Sciatic nerve (tissue), 2 donors: ENCODE measurements at places on chromosomes 7 and 10. TPM values are rescaled to one million over a fixed set of nuclear protein-coding genes. Genes with fewer than 3 reads are reported as not detected.
A peak's percentile ranks its signal among the peaks of the same experiment; 100 is the strongest.

DNA sequence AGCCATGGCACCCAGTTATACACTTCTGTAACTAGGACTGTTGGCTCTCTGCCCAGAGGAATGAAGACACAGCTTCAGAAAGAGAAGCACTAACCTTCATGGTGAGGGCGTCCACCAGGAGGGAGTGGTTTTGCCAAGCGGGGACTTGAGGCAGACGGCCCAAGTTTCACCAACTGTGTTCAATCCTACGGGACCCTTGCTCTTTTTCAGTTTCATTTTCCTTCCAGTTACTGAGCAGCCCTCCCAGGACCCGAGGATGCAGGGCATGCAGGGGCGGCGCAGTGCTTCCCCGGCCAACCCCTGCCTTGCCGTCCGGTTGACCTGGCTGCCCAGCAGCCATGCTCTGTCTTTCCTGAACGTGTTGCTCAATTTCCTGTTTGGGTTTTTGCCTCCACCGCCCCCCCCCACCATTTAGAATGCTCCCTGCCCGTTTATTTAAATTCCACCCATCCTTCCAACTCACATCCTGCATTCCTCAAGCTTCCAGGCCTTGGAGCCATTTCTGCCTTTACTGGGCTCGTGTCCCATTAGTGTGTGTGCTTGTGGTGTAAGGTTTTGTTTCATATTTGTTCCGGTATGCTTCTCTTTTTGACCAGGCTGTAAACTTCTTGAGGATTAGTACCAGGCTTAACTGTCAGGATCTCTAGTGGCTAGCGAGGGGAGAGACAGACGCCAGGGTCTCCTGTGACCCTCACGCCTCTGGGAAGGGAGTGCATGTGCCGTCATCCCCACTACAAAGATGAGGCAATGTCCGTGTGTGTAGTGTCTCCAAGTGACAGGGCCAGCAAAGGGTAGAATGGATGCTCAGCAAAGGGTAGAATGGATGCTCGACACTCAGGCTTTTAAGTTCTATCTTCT is 31.6 kb downstream of the IL15RA start:
- DNase-seq, result no peak

GRCh38 chr7:66167773-66168387 is 37.3 kb upstream of the TPST1 start:
- DNase-seq, result no peak

The HGF gene
- 48.8 TPM for total RNA-seq

DNA sequence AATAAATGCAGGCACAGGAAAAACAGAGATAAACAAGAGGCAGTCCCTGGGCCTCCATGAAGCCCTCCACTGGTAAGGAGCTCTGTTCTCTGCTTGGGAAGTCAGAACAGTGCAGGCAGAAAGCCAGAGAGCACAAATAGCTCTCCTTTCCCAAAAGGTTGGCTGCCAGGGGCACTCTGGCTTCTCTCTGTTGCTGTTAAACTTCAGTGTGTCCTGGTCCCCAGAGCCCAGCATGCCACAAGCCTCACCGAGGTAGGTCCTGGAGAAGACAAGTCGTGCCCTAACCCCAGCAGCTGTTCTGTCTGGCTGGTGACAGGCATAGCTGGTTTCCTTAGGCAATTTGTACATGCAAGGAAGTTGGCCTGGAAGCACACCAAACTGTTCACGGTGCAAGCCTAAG is 17.3 kb downstream of the SLC16A12 start:
- no peak for DNase-seq

GRCh38 chr10:119217991-119218490 is 10.7 kb downstream of the GRK5 start:
- no peak for DNase-seq

The PTPRN2 gene
- 12.7 TPM for total RNA-seq

GRCh38 chr7:5699467-5700384 is 81.7 kb downstream of the RNF216 start:
- no peak for DNase-seq

The CTNNA3 gene
- 89.6 TPM for total RNA-seq

The HNRNPF gene
- 130 TPM for total RNA-seq

The PITX3 gene
- not detected for total RNA-seq

The LAMB1 gene
- total RNA-seq, result 303 TPM

The CCDC172 gene
- not detected for total RNA-seq

DNA sequence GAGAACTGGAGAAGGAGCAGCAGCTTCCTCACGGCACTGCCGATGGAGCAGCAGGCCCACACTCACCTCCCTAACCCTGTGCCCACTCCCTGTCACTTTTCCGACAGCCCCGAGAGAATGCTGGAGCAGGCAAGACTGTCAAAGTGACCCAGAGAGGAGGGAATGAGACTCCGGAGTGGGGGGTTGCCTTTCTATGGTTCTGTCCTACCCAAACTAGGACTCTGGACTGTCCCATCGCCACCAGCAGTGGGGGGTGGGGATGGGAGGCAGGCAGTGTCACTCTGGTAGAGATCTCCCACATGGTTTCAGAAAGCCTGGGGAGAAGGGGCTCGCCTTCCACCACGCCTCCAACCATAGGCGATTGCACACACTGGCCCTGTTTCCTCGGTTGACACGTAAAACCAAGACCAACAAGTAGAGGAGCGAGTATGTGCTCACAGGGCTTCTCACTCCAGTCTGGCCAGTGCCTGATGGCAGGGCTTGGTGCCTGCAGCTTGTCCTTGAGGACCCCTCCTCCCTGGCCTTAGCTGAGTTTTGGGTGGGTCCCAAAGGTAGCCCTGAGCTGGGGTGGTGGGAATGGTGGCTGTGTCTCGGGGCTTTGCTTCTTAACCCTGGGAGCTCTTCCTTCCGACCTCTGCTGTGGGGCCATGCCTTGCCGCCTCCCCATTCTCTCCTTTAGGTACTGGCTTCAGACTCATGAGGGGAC is 148.5 kb downstream of the PTPN20 start:
- peak; percentile 42 for DNase-seq

DNA sequence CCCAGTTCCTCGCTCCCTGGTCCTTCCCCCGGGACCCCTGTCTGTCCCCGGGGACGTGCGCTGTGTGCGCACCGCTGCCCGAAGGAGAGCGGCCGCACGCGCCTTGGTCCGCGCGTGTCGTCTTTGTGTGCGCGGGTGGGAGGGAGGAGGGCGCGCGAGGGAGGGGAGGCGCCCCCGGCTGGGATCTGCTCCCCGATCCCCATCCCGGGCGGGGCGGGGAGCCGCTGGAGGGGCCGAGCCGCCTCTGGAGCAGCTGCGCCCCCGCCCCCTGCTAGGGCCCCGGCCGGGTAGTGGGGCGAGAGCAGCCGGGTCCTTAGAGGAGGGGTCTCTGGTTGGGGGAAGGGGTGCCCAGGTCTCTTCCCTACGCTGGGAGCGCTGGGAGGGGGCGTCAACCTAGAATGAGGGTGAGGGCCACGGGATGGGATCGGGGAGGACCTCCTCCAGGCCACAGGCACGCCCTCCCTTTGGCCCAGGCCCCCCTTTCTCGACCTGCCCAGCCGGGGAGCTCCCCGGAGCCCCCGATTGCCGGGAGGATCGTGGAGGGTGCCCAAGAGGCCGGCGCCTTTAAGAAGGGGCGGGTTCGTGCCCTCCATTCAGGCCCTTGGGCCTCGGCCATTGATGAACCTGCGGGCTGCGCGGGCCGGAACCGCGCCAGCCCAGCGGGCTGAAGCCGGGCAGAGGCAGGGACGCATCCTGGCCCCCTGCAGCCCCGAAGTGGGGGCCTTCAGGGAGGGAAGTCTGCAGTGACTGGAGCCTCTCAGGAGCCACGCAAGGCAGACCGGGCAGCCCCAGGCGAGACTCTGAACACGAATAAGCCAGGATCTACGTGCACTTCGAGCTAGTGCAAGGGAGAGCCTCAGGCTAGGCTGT is 678 bp downstream of the SH2B2 start:
- DNase-seq, result peak; percentile 69

- DNase-seq, result peak; percentile 39
These were observed 24.6 kb downstream of the RAMP3 start for GRCh38 chr7:45181991-45182855.

GRCh38 chr7:91344911-91345310 is 80.7 kb downstream of the FZD1 start:
- no peak for DNase-seq

The ZCWPW1 gene
- 8.0 TPM for total RNA-seq

The NAT16 gene
- total RNA-seq, result not detected

The PAPSS2 gene
- total RNA-seq, result 32.3 TPM

GRCh38 chr10:97849103-97849686 is 448 bp upstream of the GOLGA7B start:
- no peak for DNase-seq

The TMEM273 gene
- 35.1 TPM for total RNA-seq

The AKR1C4 gene
- total RNA-seq, result not detected

The TBC1D12 gene
- 20.4 TPM for total RNA-seq

- no peak for DNase-seq
These were observed 17.9 kb downstream of the MMP21 start for GRCh38 chr10:125757742-125758141.

DNA sequence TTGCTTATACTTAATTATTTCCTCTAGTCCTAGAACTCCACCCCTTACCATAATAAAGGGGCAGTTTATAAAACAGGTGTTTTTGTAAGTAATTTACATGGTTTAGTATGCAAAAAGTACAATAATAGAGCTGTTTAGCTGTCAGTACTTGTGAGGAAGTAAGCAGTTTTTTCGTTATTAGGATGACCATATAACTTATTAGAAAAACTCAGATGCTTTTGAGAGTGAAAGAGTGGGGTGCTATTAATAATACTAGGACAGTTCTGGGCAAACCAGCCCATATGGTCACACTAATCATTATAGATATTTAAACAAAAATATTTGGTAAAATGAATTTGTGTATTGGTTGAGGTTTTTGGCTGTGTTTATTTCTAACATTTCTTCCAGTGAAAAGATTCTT is 201.9 kb upstream of the KAT6B start:
- no peak for DNase-seq

- DNase-seq, result no peak
These were observed 110.6 kb downstream of the ITGB8 start for GRCh38 chr7:20441346-20441745.

- DNase-seq, result no peak
These were observed 52.5 kb upstream of the WNT16 start for GRCh38 chr7:121276313-121276712.

DNA sequence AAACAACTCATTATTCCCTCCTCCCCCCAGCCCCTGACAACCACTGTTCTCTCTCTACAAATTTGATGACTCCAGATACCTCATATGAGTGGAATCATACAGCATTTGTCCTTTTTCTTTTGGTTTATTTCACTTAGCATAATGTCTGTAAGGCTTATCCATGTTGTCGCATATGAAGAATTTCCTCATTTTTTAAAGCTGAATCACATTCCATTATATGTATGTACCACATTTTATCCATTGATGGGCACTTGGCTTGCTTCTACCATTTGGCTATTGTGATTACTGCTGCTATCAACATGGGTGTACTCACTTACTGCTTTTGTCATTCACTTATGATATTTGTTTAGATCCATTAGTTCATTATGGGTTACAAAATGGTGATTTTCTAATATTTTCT is 112.8 kb downstream of the BUB3 start:
- DNase-seq, result no peak

DNA sequence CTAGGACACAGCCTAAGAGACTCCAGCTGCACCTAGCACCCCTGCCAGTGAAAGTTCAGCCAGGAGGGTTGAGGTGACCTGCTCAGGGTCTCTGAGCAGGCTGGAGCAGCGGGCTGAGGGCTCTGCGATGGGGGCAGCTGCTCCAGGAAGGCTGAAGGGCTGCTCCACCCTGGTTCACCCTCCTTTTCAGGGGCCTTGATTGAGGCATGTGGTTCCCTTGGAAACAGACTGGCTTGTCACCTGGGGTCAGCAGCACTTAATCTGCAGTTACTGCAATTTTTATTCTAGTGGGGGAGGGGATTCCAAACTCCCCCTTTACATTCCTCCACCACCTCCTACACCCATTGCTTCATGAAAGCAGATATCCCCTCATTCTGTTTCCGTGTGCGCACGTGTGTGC is 85.3 kb upstream of the UNC5B start:
- no peak for DNase-seq

GRCh38 chr10:13715100-13715499 is 128.3 kb downstream of the PRPF18 start:
- no peak for DNase-seq

The EVX1 gene
- not detected for total RNA-seq

GRCh38 chr7:147523056-147523455 is 1067.5 kb upstream of the C7orf33 start:
- no peak for DNase-seq

The PRKCQ gene
- total RNA-seq, result 0.94 TPM

DNA sequence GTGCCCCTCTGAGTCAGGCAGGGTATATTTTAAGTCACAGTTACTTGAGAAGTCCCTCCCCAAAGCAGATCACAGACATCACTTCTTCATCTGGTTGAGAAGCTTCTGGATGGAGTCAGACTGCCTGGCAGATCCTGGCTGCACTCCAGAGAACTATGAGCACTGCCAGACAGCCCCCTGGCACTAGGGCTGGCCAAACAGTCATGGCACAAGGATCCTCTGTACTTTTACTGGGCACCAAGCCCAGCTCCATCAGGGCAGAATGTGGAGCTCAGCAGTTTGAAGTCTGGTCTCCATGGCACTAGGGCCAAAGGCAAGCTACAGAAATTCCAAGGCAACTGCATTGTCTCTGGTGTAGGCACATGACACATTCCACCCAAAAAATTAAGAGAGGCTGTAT is 162.1 kb downstream of the NRG3 start:
- DNase-seq, result peak; percentile 58

The ANXA8L1 gene
- total RNA-seq, result 0.31 TPM

GRCh38 chr10:32349968-32350738 is 3.2 kb upstream of the EPC1 start:
- no peak for DNase-seq

- no peak for DNase-seq
These were observed 62.0 kb downstream of the VSTM4 start for GRCh38 chr10:49053053-49053997.

The BNIP3 gene
- total RNA-seq, result 37.9 TPM

DNA sequence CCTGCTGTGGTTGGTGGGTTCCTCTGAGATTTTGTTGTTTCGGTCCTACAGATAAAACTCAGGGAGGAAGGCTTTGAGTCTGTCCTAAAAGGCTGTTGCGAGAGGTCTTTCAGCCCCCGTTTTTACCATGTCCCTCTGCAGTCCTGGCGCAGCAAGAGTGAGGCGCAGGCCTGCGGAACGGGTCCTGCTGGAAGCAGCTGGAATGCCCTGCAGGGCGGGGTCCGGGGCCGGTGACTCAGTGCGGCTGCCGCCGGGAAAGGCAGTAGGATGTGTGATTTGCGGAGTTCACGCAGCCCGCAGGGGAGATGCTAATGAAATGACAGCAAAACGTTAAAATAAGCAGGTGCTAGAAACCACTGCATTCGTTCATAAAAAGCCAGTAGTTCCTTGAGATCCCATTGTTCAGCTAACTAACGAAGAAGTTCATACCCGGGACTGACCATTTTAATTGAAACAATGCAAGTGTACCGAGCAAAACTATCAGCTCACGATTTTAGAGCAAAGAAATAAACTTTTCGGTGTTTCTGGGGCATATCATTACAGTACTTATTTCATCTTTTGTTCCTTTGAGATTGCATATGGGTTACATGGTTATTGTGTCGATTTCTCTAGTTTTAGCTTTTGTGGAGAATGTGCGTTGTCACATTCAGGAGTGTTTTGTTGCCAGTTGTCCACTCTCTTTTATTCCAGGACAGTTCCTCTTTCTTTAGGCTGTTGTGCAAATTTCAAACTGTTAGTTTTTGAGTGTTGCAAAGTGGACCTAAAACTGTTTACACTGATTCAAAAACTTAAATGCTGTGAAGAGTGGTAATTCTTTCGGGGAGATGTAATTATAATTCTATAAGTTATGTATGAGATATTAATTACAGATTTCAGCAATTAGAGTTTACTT is 783 bp downstream of the ANLN start:
- DNase-seq, result peak; percentile 69

GRCh38 chr10:127347202-127347959 is 151.0 kb upstream of the INSYN2A start:
- no peak for DNase-seq

GRCh38 chr10:91576096-91576545 is 56.8 kb downstream of the PPP1R3C start:
- DNase-seq, result no peak

The LRRC61 gene
- total RNA-seq, result 5.8 TPM
